H54 (cell line): ENCODE measurements at places on chromosomes 11 and 22.

- DNase-seq, result no peak
Observed at GRCh38 chr11:26946257-26946716, 47.6 kb upstream of the FIBIN start.

DNA sequence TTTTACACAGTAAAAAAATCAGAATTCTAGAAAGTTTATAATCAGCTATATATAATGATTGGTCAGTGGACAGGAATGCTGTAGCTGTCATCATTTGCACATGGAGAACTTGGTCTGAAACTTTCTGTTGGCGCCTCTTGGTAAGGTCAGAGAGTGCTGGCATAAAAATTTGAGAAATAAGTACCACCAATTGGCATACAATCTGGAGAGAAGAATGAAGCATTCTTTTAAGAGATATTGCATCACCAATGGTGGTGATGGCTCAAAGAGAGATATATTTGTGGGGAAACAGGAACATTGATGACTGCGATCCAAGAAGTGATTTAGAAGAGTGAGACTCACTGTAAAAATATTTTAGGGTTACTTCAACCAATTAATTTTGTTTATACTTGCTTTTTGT lies 19.8 kb upstream of the OOSP1 start:
- DNase-seq, result no peak

DNA sequence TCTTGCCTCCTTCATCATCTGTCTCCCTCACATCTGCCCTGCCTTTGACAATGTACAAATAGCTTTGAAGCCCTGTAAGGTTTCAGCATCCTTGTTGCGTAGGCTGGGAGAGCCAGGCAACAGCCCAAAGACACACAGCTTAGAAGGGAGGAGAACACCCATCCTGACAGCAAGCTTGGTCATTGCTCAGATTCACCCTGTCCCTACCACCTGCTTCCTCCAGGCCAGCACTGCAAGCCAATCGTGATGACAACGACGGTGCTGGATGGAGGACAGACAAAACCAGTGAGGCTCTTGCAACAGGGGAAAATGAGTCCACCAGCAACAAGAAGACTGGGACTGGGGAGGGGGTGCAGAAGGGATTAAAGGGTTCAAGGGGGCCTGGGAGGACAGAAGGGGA lies 32.9 kb upstream of the CD5 start:
- no peak for DNase-seq

DNA sequence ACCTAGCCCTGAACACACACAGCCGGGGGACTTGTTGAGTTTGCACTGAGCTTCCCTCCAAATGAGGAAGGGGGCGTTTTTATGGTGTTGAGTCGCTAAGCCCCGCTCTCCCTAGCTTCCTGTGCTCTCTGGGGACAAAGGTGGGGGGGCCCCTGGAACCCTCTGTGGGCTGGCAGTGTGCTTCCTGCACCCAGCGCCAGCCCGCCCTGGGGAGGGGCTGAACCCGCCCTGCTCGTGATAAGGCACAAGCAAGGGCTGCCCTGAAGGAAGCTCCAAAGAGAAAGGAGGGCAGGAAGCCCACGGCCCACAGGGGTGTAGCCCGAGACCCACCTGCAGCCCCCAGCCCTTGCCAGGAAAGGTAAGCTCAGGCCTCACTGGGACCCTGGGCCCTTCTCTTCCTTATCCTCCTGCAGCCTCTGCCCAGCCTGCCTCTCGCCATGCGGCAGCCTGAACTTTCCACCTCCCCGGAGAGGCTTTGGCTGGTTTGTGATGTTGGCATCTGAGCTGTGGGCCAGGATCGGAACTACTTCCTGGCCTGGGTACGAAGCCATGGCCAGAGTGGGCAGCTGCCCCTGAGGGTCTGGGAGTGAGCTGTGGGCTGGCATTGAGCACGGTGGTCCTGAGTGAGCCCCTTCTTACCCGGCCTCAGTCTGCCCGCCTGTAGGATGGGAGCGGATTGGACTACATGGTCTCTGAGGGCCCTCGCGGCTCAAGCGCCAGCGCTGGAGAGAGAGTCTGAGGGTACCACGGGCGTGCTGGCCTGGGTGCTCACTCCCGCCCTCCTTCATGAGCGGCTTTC lies at the start of gene FERMT3:
FERMT3 (plus strand) TSS at position 265 of the 799 bp plus-strand sequence. CDS start 644 bp downstream, outside the sequence.
- DNase-seq, result no peak

GRCh38 chr11:15835788-15836411 lies 520.4 kb downstream of the SOX6 start:
- no peak for DNase-seq

- no peak for DNase-seq
Observed at GRCh38 chr11:9756461-9756860, 92.6 kb downstream of the SWAP70 start.

DNA sequence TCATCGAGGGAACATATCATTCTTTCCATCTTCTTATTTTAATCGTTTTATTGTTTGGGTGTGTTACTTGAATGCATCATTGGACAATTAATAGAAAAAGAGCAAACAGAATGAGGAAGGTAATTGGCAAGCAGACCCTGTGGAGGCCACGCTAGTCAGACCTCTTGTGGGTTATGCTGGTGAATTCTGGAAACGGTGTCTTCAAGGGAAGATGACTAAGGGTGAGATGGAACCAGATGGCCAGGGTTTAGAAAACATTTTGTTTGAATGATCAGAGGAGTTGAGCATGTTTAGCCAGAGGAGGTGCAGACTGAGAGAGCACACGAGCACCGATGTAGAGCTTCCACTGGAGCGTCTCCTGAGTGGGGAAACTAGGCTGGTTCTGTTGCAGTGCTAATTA lies 8.5 kb downstream of the ST14 start:
- no peak for DNase-seq

- DNase-seq, result no peak
Observed at GRCh38 chr22:41819257-41819656, 13.6 kb upstream of the SREBF2 start.

- DNase-seq, result peak; percentile 12
Observed at GRCh38 chr22:40603088-40603605, 33.4 kb downstream of the MRTFA start.

GRCh38 chr22:43542681-43543521 lies 131.1 kb downstream of the MPPED1 start:
- DNase-seq, result no peak

GRCh38 chr11:11477695-11478420 lies 124.8 kb upstream of the CSNK2A3 start:
- no peak for DNase-seq

DNA sequence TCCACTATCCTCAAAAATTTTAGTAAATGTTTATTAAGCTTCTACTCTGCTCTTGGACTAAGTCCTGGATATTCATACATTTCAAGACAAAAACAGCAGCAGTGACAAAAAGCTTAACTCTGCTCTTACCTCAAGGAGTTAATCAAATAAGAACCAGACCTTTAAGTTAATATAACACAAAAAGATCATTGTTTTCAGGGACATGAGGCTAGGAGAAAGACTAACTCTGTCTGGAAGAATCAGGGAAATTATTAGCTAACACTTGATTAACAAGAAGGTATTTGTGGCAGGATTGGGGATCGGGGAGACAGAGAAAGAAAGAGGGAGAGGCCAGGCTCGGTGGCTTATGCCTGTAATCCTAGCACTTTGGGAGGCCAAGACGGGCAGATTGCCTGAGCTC lies 74.4 kb downstream of the PPP2R1B start:
- DNase-seq, result no peak

DNA sequence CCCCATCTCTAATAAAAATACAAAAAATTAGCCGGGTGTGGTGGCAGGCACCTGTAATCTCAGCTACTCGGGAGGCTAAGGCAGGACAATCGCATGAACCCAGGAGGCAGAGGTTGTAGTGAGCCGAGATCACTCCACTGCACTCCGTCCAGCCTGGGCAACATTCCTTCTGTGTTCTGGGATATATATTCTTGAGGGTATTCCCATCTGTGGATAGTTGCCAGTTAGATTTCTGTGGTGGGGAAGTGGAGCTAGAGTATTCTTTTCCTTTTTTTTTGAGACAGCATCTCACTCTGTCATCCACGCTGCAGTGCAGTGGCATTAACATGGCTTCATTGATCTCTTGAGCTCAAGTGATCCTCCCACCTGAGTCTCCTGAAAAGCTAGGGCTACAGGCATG lies 9.1 kb upstream of the ZNF74 start:
- DNase-seq, result no peak

GRCh38 chr11:44893308-44893822 lies 57.3 kb downstream of the TP53I11 start:
- no peak for DNase-seq

DNA sequence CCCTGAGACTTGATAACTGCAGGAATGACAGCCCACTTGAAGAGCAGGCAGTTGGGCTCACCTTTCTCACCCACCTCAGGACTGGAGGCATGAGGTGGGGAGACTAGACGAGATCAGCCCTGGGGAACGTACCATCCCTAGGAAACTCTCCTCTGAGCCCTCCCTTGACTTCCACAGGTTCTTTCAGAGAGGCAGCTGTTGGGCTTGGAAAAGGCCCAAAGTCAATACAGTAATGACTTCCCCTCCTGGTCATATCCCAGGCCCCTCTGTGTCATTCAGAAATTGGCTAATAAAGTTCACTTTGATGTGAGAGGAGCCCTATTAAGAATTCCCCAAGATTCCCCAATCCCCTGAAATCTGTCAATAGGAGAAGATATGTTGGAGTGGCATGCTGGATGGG lies 5.8 kb upstream of the NECTIN1 start:
- no peak for DNase-seq

GRCh38 chr11:122979103-122979814 lies 2.4 kb downstream of the BSX start:
- no peak for DNase-seq

- DNase-seq, result no peak
Observed at GRCh38 chr11:64918017-64918416, 1.0 kb upstream of the ATG2A start.

DNA sequence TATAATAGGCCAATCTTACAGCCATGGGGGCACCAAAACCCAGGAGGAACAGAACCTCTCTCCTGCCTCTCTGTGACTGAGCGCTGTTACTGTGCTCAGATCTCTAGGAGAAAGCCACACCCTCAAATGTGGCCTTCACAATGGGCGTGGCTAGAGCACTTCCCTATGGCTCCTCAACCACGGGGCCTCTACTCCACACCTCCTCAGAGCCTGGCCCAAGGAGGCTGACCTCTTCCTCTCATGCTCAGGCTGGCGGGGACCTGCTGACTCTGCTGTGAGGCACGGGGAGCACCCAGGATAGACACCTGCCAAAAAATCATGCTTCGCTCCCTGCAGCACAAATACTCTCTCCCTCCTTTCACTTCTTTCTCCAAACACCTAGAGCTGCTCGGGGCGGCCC lies 41.0 kb downstream of the C11orf58 start:
- DNase-seq, result no peak

DNA sequence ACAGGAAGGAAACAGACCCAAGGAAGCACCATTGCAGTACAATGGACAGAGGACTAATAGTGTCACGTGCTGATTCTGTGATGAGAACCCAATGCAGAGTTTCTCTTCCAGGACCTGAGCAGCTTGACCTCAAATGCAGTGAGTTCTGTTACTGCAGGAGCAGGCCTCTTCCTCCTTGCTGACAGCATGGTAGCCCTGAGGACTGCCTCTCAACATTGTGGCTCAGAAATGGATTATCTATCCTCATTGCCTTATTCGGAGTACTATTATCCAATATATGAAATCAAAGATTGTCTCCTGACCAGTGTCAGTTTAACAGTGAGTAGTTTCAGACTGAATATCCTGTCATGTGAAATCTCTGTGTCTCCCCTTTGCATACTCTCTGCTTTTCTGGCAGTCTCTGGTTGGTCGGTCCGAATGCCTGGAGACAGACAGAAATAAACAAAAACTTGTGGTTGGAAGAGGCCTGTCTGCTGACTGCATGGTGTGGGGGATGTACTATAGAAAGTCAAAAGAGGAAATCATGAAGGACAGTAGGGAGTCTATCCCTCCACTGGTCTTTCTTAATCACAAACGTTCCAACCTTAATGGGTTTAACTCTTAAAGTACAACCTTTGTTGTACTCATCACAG lies 6.9 kb upstream of the MS4A14 start:
- no peak for DNase-seq

- DNase-seq, result no peak
Observed at GRCh38 chr11:83070731-83071566, 748 bp downstream of the RAB30 start.

GRCh38 chr11:113926273-113927197 lies 21.9 kb downstream of the HTR3B start:
- DNase-seq, result no peak

- DNase-seq, result no peak
Observed at GRCh38 chr11:70624598-70624993, 226.3 kb downstream of the CTTN start.

GRCh38 chr11:88377144-88377543 lies 39.6 kb upstream of the CTSC start:
- DNase-seq, result no peak

GRCh38 chr11:119573858-119574257 lies 150.9 kb upstream of the THY1 start:
- no peak for DNase-seq

DNA sequence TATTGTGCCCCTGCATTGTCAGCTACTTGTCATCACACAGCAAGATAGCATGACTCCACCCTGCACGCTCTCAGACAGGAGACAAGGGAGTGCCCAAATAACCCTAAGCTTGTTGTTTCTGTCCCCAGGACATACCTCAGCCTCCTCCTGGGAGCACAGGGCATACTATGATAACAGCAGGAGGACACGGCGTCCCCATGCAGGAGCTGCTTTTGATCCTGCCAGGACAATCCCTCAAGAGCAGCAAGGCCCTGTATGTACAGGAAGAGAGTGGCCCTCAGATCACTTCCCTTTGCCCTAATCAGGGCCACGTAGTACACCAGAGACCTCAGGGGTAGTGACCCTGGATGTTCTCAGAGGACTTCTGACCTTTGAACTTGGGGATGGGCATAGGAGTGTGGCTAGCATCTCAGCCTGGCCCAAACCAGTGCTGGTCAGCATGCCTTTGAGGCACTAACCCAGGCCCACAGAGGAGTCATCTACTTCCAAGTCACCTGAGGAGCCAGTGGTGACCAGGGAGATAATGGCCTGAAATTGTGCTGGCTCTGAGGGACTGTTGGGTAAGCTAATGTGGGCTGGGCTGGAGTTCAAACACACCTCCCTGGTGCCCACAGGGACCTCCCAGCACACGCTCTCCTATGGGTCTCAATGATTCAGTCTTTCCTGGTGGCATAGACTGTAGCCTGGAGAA lies 9.2 kb downstream of the APOA4 start:
- DNase-seq, result no peak

GRCh38 chr11:46560300-46560991 lies 33.4 kb downstream of the AMBRA1 start:
- no peak for DNase-seq

DNA sequence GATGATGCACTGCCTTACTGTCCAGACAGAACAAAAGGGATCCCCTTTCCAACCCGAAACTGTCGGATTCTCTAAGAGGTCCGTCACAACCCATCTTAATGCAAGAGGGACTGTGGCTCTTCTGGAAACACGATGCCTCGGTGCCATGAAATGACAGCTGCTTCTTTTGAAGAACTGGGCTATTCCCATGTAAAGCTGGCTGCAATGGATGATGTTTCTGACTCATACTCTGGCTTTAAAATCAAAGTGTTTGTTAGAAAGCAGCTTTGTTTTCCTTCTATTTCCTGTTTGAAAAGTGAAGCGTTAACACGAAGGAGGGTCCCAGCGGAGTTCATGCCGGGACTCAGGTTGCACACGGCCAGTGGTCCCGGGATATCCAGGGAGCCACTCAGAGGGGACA lies 3.1 kb downstream of the TP53AIP1 start:
- no peak for DNase-seq

DNA sequence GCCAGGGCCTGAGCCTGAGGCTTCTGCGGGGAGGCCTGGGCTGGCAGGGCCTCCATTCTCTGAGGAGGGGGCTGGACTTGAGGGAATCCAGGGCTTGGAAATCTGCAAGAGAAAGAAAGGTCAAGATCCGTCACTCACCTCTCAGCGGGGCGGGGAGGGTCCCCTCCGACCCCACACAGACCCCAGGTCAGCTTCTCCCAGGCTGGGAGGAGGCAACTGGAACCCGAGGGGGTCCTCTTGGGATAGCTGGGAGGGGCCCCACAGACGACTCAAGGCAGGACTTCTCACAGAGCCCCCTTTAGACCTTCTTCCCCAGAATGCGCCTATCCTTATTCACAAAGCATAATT lies 11.0 kb downstream of the TNKS1BP1 start:
- no peak for DNase-seq
